ENCODE measurements at places on chromosomes 16 and 17.

DNA sequence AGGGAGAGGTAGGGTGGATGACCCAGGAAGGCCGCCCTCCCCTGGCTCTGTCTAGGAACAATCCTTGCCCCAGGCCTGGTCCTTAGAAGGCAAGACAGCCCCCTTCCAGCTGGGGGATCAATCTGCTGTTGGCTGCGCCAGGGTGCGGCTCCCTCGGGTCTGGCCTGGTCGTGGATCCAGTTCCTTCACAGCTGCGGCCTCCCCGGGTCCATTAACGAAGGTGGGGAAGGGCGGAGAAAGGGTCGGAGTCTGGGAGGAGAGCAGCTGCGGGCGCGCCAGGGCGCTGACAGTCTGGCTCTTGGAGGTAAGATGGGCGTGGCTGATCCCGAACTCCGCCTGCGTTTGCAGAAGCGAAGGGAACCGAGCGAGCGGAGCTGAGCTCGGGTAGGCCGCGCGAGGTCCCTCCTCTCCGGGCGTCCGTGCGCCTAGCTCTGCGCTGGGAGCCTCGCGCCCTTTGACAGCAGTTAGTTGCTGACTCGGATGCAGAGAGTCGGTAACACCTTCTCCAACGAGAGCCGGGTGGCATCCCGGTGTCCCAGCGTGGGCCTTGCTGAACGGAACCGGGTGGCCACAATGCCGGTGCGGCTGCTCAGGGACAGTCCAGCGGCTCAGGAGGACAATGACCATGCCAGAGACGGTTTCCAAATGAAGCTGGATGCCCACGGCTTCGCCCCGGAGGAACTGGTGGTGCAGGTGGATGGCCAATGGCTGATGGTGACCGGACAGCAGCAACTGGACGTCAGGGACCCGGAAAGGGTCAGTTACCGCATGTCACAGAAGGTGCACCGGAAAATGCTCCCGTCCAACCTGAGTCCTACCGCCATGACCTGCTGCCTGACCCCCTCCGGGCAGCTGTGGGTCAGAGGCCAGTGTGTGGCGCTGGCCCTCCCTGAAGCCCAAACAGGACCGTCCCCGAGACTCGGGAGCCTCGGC, at the start of gene HSPB9:
HSPB9 (plus strand) TSS at position 434 of the 933 bp plus-strand sequence; CDS start at position 481, 47 bp downstream.
- no peak for DNase-seq

DNA sequence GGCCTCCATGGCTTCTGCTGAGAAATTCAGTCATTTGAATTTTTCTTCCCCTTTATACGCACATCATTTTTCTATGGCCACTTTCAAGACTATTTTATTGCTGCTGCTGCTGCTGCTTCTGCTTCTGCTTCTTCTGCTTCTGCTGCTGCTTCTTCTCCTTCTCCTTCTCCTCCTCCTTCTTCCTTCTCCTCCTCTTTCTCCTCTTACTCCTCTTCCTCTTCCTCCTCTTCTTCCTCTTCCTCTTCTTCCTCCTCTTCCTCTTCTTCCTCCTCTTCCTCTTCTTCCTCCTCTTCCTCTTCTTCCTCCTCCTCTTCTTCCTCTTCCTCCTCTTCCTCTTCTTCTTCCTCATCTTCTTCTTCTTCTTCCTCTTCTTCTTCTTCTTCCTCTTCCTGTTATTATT, 22.4 kb downstream of the CPD start:
- no peak for DNase-seq

- DNase-seq: no peak
Observed at GRCh38 chr17:37766971-37767370, 22.1 kb upstream of the HNF1B start.

DNA sequence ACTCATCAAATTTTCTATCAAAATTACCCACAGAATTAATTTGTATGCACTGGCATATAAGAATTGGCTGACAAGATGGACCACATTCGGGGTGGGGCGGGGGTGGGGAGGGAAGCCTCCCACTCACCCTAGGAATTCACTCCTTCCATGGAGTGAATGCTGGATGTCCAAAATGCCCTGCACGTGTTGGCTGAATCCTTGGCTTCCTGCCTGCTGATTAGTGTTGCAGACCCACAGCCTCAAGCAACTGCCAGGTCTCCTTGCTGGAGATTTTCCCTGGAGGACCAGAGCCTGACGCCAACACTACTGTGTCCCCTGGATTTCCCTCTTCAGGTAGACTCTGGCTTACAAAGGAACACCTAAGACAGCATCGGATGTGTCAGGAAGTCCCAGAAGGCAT, 575.7 kb upstream of the CDH11 start:
- no peak for DNase-seq

DNA sequence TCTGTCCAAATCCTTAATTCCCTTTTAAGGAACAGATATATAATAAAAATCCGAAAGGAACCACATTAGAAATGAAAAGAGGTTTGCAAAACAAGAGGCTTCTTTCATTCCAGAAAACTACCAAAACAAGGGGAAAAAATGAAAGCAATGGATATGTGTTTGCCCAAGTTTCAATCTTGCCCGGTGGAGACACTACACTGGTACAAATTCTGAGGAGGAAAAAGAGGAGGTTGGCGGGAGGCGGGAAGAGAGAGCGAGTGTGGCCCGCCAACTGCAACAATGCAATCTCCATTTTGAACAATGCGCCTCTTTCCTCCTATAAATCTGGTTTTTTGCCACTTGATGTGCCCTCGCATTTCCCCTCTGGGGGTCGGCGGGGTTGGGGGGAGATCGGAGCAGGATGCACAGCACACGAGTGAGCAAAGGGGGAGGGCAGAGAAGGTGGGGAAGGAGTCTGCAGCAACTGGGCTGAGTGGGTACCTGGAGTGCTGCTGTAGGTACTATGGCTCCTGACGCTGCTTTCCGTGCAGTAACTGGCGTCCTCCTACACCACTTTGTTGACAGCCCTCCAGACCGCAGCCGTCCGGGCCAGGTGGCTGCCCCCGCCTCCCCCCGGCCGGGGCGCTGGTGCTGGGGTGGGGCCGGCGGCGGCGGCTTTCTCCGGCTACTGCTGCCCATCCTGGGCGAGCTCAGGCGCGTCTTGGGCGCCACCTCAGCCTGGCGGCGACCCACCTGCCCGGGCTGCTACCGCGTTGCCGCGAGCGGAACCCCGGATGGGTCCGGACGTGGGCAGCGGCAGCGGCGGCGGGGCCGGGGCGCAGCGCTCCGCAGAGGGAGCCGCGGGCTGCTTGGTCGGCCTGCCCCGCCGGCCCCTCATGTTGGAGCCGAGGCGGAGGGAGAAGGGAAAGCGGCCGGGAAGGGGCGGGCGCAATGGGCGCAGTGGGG, 93.8 kb upstream of the PLEKHM1 start:
- peak; percentile 84 for DNase-seq

DNA sequence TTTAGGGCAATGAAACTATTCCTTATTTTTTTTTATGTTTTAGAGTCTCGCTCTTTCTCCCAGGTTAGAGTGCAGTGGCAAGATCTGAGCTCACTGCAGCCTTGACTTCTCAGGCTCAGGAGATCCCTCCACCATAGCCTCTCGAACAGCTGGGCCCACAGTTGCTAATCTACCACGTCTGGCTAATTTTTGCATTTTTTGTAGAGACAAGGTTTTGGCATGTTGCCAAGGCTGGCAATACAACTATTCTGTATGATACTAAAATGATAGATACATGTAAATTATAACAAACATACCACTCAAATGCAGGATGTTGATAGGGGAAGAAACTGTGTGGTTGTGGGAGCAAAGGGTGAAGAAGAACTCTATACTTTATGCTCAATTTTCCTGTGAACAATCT, 401.3 kb downstream of the ZFHX3 start:
- no peak for DNase-seq
